Central memory CD4-positive, alpha-beta T cell (primary cell): ENCODE measurements at places on chromosomes 5 and 9.
A peak's percentile ranks its signal among the peaks of the same experiment; 100 is the strongest.

GRCh38 chr5:114055318-114056184 lies 306.3 kb upstream of the KCNN2 start:
- no peak for DNase-seq

- no peak for DNase-seq
These were observed 21.9 kb downstream of the ANKH start for GRCh38 chr5:14849516-14850294.

DNA sequence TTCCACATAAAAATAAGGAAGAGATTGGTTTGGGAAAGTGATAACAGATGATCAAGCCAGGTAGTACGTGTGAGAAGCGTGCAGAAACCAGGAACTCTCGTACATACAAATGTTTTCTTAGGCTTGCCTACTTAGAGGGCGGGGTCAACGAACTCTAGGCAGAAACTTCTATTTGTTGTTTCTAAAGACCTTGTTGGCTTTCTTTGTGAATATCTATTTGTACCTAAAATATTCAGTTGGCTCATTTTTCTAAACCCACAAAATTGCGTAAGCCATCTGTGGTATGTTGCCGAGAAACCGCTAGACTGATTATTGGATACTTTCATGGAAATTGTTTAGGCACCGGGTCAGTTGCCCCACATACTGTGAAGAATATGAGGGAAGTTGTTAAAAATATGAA lies 458.5 kb downstream of the MAT2B start:
- no peak for DNase-seq

GRCh38 chr9:131236161-131236560 lies 40.1 kb downstream of the FAM78A start:
- DNase-seq = no peak

- DNase-seq = no peak
These were observed 195.4 kb upstream of the TRIM32 start for GRCh38 chr9:116491659-116492058.

- no peak for DNase-seq
These were observed 91.9 kb upstream of the CHD1 start for GRCh38 chr5:99020698-99021048.

DNA sequence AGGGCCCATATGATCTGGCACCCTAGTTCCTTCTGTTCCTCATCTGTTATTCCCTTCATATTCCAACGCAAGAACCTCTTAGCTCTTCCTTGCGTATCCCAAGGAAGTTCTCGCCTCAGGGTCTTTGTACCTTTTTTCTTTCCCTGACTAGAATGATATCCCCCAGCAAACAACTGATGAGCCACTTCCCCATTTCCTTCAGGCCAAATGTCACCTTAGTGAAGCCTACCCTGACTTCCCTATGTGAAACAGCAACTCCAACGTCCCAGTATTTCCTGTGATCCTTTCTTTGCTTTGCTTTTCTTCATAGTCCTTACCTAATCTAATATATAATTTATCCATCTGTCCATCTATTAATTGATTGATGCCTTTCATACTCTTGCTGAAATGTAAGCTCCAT lies 47.9 kb downstream of the ERCC8 start:
- DNase-seq = no peak

DNA sequence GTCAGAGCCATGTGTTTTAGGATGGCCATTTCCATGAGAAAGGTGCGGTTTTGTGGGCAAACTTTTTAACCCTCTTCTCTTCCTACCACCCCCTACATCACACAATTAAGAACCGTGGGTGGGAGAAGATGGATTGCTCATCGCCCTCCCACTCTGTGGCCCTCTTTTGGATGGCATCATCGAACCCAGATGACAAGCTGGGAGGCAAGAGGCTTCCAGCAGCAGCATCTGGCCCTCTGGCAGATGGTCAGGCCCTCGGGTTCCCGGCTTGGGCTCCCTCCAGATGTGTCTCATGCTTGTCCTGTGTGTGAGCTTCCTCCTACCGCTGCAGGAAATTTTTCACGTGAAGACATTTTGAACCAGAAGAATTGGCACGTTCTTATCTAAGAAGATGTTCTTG lies 199.9 kb downstream of the EBF1 start:
- no peak for DNase-seq

DNA sequence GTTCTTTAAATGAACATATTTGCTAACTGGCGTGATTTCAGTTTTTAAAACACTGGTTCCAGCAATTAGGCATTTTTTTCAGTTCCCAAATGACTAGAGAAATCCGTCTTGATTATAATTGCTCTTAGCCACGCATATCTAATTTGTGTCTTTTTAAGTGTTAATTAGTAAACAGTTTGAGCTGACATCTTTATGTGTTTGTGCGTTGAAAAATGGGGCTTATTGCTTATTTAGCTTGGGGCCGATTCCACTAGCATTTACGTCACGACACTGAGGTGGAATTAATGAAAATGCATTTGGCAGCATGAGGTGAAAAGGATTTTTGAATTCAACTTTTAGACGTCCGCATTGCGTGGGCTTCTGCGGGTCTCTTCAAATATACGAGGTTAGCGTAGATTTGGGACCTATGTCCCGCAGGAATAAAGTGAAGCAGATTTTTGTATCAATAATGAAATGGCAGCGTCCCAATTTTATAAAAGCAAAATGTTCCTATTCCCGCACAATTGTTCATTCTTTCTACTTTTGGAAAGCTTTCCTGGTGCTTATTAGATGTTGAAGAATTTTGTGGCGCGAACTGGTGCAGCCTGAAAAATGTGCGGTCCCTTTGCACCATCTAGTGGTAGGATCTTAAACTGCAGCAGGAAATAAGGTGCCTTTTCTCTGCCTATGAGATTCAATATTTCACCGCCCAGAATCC lies 122.7 kb upstream of the LMX1B start:
- peak; percentile 56 for DNase-seq

- DNase-seq = no peak
These were observed 559.0 kb upstream of the DAP start for GRCh38 chr5:11319836-11320580.

GRCh38 chr9:135992486-135993408 lies 31.6 kb upstream of the UBAC1 start:
- DNase-seq = peak; percentile 13

DNA sequence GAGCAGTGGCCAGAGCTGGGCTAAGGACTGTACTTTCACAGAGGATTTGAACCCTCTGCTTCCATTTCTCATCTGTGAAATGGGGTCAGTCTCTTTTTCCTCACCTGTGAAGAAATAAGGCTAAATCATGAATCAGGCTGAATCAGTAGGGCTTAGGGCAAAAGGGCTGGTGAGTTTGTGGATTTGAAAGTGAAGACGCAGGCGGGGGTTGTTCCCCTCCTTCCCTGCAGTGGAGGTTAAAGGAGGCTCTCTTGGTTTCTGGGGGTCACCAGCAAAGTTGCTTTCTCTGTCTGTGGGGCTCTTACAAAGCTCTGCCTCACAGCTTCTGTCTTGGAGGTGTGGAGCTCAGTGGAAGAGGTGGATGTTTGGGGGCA lies 17.6 kb upstream of the NDST1 start:
- DNase-seq = no peak

GRCh38 chr5:402615-403359 lies 40.2 kb upstream of the EXOC3 start:
- DNase-seq = no peak

DNA sequence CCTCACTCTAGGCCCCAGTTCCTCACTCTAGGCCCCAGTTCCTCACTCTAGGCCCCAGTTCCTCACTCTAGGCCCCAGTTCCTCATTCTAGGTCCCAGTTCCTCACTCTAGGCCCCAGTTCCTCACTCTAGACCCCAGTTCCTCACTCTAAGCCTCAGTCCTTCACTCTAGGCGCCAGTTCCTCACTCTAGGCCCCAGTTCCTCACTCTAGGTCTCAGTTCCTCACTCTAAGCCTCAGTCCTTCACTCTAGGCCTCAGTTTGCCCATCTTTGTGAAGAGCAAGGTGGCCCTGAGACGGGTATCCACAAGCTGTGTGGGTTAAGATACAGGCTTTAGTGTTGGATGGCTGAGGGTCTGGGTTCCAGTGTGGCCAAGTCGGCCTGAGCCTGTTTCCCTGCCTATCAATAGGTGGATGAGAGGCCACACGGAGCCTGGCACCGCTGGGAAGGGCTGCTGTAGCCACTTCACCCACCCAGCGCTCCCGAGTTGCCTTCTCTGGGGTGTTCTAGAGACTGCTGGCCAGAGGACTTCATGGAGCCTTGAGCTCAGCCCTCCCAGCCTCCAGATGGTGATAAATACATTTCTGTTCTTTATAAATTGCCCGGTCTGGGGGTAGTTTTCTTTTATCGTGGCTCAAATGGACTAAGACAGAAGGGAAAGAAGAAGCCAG lies 150.2 kb downstream of the RXRA start:
- no peak for DNase-seq

DNA sequence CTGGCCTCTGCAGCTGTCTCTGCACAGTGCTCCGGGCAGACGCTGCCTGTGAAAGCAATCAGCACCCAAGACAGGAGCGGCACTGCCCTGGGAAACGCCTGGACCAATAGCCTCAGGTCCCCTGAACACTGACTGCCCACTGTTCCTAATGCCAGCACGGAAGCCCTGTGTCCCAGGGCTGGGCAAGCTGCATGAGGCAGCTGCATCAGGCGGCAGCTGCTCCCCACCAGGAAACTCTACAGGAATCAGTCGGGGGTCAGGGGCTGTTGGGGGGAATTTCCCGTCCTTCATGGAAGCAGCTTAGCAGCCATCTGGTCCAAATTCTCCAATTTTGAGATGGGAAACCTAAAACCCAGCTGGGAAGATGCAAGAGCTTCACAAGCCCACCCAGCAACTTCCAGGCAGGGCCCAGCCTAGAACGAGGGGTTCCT lies 118.6 kb downstream of the VAV2 start:
- DNase-seq = no peak

GRCh38 chr5:127111112-127111511 lies 37.8 kb upstream of the C5orf63 start:
- no peak for DNase-seq

DNA sequence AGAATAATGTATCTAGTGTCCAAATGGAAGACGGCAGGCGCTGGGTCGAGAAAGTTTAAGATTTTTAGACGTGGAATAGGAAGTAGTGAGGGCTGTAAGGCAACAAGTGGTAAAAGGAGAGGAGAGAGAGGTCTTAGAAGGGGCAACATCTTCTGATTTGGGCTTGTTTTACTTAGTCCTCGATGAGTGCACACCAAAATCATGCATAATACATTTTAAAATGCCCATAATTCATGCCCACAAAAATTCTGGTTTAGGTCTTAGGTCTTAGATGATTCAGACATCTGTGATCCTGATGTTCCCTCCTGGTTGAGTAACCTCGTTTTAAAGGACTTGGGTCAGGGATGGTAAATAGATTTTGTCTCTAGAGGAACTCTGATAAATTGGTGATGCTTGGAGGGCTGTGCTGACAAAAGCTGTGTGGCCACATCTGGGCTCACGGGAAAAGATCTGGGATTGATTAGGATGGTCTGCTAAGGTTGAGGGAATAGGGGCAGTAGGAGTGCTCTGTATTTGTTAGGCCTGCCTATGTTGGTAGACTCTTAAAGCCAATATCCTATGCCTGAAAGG lies 476.3 kb downstream of the CCDC171 start:
- DNase-seq = no peak

DNA sequence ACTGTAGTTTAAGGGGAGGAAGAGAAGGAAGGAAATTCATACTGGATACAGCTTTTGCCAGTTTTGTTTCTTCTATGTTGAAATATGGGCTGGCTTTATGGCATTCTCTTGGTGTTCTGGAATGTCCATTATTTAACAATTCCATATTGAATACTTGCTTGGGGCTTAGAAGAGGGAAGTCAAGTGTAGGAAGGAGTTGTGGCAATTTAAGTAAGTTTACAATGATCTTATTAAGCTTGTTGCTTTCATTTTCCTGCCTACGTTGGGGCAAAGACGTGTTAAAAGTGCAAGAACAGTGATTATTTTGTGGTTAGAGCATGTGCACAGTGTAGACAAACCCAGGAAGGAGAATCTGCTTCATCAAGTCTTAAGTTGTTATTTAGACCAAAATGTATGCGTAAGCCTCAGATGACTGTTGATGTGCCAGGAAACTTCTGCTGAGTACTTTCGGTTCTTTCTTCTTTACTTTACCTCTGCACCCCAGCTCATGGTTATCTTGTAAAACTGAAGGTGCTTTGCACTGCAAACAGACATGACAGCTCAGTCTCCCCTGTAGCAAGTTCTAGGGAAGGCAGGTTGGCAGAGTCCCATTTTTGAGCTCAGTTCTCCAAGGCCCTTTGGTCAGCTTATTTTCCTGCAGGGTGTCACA lies 75.8 kb downstream of the F2RL2 start:
- DNase-seq = peak; percentile 86

- DNase-seq = no peak
These were observed 4.6 kb upstream of the MYORG start for GRCh38 chr9:34381323-34381722.

DNA sequence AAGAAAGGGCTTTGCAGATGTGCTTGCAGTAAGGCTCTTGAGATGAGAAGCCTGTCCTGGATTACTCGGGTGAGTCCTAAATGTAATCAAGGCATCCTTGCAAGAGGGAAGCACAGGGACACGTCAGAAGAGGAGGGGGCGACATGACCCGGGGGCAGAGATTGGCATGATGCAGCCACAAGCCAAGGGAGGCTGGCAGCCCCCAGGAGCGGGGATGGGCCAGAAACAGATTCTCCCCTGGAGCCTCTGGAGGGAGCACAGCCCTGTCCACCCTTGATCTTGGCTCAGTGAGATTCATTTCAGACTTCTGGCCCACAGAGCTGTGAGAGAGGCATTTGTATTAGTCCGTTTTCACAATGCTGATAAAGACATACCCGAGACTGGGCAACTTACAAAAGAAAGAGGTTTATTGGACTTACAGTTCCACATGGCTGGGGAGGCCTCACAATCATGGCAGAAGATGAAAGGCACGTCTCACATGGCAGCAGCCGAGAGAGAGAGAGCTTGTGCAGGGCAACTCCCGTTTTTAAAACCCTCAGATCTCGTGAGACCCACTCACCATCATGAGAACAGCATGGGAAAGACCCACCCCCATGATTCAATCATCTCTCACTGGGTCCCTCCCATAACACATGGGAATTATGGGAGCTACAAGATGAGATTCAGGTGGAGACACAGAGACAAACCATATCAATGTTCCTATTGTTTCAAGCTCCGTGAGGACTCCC lies 76.1 kb downstream of the ADAMTS2 start:
- no peak for DNase-seq
